ENCODE measurements at places on chromosomes 7 and 10. TPM values are rescaled to one million over a fixed set of nuclear protein-coding genes. Genes with fewer than 3 reads are reported as not detected.

DNA sequence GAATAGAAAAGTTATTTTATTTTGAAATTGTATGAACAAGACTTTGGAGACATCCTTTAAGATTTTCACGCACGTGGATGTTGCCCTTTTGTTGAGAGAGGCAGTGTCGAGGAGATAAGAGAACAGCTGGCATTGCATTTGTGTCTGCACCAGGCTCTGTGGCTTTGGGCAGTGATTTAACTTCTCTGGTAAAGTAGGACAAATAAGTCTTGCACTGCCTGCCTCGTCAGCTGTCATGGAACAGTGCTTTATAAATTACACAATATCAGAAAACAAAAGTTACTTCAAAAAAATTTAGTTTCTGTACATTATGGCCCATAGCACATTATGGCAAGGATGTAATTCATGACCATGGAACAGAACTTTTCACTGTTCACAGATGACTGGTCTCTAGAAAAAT, 20.1 kb downstream of the SNX10 start:
- no peak for DNase-seq

DNA sequence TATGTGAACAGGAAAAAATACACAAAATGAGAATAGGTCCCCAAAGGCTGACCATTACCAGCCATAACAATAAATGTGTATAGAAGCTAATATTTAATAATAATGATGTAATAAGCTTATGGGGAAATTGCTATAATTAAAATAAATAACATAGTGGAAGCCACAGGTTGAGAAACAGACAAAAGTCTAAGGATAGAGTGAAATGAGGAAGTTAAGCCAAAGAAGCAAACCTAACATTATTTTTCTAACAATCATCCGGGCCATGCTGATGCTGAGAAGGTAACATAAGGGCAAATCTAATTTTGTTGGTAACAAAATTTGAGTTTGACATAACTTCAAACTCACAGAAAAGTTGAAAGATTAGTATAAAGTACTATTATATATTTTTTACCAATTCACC, 115.9 kb downstream of the MICU1 start:
- DNase-seq, result no peak

DNA sequence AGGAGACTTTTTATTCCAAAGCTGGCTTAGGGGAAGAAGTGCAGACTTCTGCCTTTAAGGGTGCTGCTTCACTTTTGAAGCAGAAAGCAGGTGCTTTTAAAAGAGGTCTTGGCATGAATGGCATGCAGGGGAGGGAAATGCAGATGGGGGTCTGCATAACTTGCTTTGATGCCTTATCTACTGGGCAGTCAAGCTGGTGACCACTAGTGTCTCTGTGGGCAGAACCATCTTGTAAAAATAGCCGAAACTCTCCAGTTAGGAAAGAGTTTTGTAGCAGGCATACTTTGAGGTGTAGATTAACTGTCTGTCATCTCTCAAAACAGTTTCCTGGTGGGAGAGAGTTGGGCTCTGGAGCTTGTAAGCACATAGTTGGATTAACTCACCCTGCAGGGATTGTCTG, 9.9 kb upstream of the CTNNA3 start:
- DNase-seq, result no peak

DNA sequence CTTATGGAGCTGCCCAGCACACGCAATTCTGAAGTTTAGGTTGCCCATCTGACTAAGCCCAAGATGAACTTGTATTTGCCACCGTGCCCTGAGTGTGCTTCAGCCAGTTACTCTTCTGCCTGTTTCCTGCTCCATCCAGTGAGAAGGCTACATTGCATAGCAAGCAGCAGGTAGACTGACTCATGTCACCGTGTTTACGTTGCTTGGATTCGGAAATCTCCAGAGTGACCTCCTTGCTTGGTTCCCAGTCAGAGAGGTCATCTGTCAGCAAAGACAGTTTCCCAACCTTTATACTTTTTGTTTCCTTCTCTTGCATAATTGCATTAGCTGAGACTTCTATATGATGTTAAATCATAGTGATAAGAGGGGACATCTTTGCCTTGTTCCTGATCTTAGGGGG, 30.9 kb downstream of the NACAD start:
- no peak for DNase-seq

Gene TSPAN15
- polyA plus RNA-seq, result 11.6 TPM

Gene MYO1G
- polyA plus RNA-seq, result 0.11 TPM
